ENCODE measurements at places on chromosomes 5 and 9. TPM values are rescaled to one million over a fixed set of nuclear protein-coding genes. Genes with fewer than 3 reads are reported as not detected.

Gene GHR
- total RNA-seq: 16.7 TPM

Gene RNF20
- 22.3 TPM for total RNA-seq

Gene FRMPD1
- 0.98 TPM for total RNA-seq

Gene FCN2
- total RNA-seq: not detected

Gene FOXD4L4
- total RNA-seq: not detected

Gene ZFP37
- total RNA-seq: 3.7 TPM

Gene FOXI1
- total RNA-seq: not detected

Gene POU5F2
- 3.2 TPM for total RNA-seq

Data from vagina (tissue), 2 donors.